ENCODE measurements at places on chromosomes 4 and X. TPM values are rescaled to one million over a fixed set of nuclear protein-coding genes. Genes with fewer than 3 reads are reported as not detected.

The SRPK3 gene
- not detected for total RNA-seq

DNA sequence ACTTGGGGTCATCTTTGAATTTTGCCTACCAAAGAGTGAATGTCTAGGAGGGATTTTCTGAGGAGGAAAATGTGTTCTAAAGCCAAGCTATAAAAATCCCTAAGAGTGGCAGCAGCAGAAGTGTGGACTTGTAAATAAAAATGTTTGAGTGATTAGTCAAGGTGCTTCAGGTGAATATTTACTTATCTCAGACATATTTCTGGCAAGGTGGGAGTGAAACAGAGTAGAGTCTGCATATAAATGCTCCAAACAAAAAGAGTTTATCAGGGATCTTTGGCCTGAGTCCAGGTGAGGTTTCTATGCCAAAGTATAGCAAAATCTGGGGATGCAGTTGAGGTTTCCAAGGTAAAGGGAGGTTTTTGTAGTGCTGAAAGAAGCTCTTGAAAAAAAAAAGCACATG is 19.7 kb downstream of the CYSLTR1 start:
- no peak for DNase-seq

GRCh38 chr4:89161841-89162240 is 50.5 kb downstream of the TIGD2 start:
- DNase-seq: no peak

- DNase-seq: no peak
These were observed 150.6 kb downstream of the GPM6A start for GRCh38 chr4:175661437-175661836.

DNA sequence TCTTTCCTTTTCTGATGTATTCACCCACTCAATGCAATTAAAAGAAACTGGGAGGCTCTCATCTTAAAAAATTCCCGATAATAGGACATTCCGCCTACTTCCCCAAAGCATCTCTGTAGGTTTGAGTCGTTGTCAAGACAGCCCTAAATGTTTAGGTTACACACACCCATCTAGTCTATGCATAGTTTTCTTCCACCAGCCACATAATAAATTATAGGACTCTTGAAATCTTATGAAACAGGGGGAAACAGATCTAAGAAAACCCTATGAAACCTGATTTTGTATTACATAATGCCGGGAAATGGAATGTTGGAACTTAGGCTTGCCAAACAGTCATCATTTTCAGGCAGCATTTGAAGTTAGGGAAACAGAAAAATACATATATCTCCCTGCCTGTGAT is 150.0 kb downstream of the PRKX start:
- DNase-seq: no peak

DNA sequence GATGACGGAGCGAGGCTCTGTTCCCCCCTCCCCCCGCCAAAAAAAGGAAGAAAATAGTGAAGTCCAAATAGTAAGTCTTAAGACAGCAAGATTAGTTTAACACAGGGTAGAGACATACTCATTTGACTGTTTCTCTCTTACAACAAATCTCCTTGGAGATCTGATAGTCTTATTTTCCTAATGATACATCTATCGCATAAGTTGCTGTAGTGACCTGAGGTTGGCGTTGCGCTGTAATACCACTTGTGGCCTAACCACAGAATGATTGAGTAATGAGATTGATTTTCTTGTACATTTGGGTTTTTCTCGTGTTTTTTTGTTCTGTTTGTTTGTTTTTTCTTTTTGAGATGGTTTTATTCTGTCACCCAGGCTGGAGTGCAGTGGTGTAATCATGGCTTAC is 27.2 kb downstream of the OCIAD1 start:
- DNase-seq: peak; percentile 8

GRCh38 chr4:137663251-137664045 is 131.2 kb upstream of the PCDH18 start:
- DNase-seq: no peak

DNA sequence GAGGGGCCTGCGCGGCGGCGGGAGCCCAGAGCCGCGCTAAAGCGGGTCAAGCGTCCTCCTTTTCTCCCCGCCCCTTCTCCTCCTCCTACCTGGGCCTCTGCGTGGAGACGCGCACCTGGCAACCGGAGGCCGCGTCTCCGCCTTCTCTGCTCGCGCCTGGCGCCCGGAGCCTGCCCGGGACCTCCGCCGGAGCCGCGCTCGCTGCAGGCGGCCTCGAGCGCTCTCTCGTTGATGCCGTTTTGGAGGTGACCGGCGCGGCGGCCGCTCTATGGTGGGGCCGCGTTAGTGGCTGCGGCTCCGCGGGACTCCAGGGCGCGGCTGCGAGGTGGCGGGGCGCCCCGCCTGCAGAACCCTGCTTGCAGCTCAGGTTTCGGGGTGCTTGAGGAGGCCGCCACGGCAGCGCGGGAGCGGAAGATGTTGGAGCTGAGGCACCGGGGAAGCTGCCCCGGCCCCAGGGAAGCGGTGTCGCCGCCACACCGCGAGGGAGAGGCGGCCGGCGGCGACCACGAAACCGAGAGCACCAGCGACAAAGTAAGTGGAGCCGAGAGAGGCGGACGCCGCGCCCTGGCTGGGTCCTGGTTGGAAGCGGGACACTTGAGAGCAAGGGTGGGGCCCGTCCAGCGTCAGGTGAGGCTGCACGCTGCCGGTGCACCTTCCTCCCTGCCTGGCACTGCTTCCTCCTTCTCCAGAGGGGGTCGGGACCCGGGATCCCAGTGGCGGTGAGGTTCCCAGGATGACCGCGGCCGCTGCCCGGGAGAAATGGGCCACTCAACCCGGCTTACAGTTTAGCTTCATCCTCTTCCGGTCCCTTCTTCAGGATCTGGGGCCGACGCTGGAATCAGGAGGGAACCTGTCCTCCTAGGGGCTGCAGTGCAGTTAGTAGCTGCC is at the start of gene CDS1:
TSS of gene CDS1 (plus strand) at position 140 of the 888 bp plus-strand sequence. CDS start at position 415, 275 bp downstream.
- no peak for DNase-seq

DNA sequence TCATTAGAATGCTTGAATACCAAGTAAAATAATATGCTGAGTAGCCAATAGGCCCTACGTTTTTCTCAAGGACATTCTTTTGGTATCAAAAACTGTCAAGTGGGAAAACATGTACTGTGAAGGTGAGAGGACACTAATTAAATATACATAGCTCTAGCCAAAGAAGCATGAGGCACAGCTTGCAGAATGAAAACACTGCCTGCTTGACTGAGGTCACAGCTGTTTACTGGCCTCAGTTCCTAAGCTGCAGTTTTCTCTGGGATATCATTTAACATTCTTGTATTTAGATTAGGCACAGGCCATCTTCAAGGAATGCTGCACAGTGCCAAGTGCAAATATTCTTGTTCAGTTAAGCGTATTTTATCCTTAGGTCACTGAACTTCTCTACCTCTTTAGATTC is 78.6 kb downstream of the NAP1L3 start:
- DNase-seq: no peak

DNA sequence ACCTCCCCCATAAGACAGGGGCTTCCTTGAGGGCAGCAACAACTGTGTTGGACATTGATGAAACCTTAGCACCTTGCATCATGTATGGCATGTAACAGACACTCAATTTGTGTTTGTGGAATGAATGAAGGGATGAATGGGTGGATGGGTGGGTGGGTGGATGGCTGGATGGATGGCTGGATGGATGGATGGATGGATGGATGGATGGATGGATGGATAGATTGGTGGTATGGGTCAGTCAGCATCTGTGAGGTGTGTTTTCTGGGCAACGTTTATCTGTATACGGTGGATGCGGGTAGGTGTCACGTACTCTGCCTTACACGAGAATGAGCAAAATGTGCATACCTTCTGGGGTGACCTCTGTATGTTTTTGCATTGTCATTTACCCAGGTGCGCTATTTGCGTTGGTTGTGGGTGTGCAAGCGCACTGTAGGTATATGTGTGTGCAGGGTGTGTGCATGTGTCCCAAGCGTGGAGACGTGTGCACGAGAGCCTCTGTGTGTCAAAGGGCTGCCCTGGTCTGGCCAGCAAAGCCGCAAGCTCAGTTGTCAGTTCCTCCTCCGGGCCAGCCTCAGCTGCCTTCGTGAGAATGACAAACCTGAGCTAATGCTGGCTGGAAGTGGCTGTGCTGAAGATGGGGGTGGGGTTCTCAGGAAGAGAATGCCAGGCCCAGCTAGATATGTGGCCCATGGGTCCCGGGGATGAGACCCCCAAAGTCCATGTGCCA is 26.5 kb downstream of the ELF4 start:
- DNase-seq: peak; percentile 12

DNA sequence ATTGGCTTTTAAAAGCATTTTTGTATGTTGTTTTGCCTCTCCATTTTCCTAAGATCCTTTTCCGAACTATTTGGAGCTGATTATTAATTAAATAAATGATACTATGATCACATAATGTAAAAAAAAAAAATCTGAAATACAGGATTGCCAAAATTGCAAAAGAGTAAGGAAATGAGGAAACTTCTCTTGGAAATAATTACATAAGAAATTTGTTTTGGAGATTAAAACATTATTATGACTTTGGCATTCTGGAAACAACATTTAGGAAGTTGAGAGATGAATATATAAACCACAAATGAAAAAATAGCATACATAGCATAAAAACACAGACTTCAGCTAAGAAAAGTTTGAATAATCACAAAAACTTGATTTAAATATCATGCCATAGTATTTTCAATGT is 33.5 kb downstream of the PF4 start:
- DNase-seq: no peak

DNA sequence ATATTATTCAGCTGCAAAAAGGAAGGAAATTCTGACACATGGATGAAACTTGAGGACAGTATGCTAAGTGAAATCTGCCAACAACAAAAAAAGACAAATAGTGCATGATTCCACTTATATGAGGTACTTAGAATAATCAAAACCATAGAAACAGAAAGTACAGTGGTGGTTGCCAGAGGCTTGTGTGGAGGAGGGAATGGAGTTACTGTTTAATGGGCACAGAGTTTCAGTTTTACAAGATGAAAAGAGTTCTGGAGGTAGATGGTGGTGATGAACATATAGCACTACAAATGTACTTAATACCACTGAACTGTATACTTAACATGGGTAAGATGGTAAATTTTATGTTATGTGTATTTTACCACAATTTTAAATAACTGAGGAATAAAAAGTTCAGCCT is 212.0 kb upstream of the KLF3 start:
- peak; percentile 7 for DNase-seq

DNA sequence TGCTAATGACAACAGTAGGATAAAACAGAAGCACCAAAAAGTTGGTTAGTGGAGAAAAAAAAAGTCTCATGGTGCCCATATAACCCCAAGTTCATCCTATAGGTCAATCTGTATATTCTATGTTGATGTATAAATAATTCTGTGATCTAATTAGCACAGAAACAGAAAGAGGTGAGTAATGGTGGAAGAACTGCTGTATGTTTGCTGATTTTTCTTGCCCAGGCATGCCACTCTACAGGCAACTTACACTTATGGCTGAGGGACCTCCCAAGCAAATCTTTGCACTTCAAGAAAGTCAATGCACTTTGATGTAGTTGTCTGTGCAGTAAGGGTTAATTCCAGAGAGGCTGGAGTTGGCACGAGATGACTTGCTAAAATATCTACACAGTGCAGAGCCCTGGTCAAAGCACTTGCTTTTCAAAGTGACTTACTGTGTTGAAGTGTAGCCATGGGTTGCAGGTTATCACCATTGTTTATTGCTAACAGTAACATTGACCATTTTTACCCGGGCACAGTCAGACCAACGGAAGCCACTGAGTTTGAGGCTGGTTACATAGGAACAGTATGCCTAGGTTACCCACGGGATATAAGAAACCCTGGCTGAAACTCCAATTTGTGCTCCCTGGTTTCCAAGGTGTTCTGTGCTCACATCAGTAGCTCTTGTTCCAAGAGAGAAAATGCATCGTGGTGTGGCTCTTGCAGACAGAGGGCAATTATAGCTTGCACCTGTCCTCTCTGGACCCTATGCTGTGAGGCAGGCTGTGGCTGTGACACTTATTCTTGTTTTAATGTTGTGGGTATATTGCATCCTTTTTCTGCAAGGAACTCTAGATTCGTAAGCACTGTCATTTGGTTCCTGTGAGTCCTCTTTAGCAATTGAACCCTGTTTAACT is 141.3 kb upstream of the FTHL17 start:
- no peak for DNase-seq

- no peak for DNase-seq
These were observed 197.1 kb downstream of the LRBA start for GRCh38 chr4:150817804-150818528.

The XAGE5 gene
- total RNA-seq: not detected

The FGB gene
- not detected for total RNA-seq

Data from activated naive CD8-positive, alpha-beta T cell treated with anti-CD3 and anti-CD28 coated beads for 36 hours (primary cell).